Tibial nerve (tissue), 4 donors: ENCODE measurements at places on chromosomes 6 and 20. TPM values are rescaled to one million over a fixed set of nuclear protein-coding genes. Genes with fewer than 3 reads are reported as not detected.

GRCh38 chr20:16405254-16405653 lies 168.0 kb downstream of the KIF16B start:
- H3K27me3 ChIP-seq = no peaks in the 10 kb centered on the region
- no peak overlapping the region for H3K27ac ChIP-seq
- no peaks in the 10 kb centered on the region for H3K4me1 ChIP-seq
- no peaks in the 10 kb centered on the region for H3K36me3 ChIP-seq
- H3K4me3 ChIP-seq = no peak overlapping the region
- DNase-seq = no peak

DNA sequence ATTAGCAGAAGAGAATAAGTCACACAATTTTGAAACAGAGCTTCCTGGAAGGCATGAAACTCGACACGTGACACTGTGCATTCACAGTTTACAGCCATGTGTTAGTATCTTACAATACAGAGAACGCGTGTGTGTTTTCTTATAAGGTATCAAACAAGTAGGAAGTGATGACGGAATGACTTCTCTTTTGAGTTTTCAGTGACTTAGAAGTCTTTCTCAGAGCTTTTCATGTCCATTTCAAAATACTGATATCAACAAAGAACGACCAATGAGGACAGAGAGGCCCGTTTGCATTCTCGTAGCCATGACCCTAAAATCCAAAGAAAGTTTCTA lies 36.6 kb upstream of the DUSP22 start:
- no peak overlapping the region for H3K27ac ChIP-seq
- no peak for DNase-seq
- no peaks in the 10 kb centered on the region for H3K36me3 ChIP-seq
- no peak overlapping the region for H3K4me3 ChIP-seq

GRCh38 chr20:2358006-2358405 lies 22.7 kb upstream of the TGM6 start:
- no peak for DNase-seq
- H3K27ac ChIP-seq = no peak overlapping the region
- H3K4me3 ChIP-seq = no peak overlapping the region
- H3K27me3 ChIP-seq = no peaks in the 10 kb centered on the region
- no peaks in the 10 kb centered on the region for H3K36me3 ChIP-seq

- H3K27ac ChIP-seq = no peak overlapping the region
- no peaks in the 10 kb centered on the region for H3K27me3 ChIP-seq
- H3K4me1 ChIP-seq = no peaks in the 10 kb centered on the region
Observed at GRCh38 chr6:40963019-40963418, 76.0 kb downstream of the UNC5CL start.

GRCh38 chr6:169802790-169803189 lies 51.4 kb downstream of the ERMARD start:
- no peak overlapping the region for H3K4me3 ChIP-seq
- H3K27me3 ChIP-seq = no peaks in the 10 kb centered on the region
- no peak for DNase-seq
- H3K4me1 ChIP-seq = no peaks in the 10 kb centered on the region

DNA sequence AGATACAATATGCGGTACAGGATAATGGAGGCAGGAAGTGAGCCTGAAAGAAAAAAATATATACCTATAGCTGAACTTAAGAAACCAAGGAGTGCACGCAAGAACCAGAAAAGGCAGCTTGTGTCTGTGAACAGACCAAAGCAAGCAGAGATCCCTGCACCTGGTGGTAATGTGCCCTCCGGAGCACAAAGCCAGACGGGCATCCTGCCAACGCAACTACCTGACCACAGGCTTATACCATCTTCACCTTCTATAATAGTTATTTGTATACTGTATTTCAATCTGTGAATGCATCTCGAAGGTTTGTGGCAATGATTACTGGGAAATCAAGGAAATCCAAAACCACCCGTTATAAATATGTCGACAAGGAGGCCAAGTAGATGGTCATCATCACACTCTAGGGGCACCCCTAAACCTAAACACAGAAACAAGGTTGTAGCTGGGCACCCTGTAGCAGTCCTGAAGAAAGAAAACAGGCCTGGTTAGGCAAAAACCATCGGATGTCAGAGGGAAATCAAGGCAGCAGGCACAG lies 801 bp downstream of the FBXL4 start:
- no peaks in the 10 kb centered on the region for H3K27me3 ChIP-seq
- DNase-seq = no peak
- H3K4me1 ChIP-seq = no peaks in the 10 kb centered on the region
- peak overlapping the region; percentile 86 for H3K27ac ChIP-seq
- peak overlapping the region; percentile 83 for H3K4me3 ChIP-seq

DNA sequence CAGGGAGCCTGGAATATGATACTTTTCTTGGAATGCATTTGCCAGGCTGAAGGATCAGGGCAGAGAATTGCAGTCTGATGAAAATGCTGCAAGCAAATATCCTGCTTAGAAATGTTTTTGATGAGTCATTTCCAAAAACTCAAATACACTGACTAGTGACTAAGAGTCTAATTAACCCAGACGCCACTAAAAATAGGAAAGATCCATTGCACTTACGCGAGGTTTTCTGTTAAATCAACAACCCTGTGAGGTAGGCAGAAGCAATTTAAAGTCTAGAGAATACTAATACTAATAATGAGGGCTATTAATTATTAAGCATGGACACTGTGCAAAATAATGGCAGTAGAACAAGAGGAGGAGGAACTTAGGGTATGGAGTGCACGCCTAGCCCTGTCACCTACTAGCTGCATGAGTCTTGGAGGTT lies 130.1 kb upstream of the DOK5 start:
- peaks cover 3% of the 10 kb centered on the region for H3K4me1 ChIP-seq
- no peak overlapping the region for H3K4me3 ChIP-seq
- DNase-seq = no peak
- no peaks in the 10 kb centered on the region for H3K27me3 ChIP-seq
- H3K27ac ChIP-seq = no peak overlapping the region
- no peaks in the 10 kb centered on the region for H3K36me3 ChIP-seq

GRCh38 chr6:155186052-155186658 lies 77.7 kb upstream of the CLDN20 start:
- no peak overlapping the region for H3K4me3 ChIP-seq
- no peak for DNase-seq
- no peaks in the 10 kb centered on the region for H3K36me3 ChIP-seq
- H3K27ac ChIP-seq = no peak overlapping the region
- no peaks in the 10 kb centered on the region for H3K4me1 ChIP-seq

LYRM4 gene
- total RNA-seq = 24.9 TPM

OR2H2 gene
- total RNA-seq = not detected
